Activated naive CD4-positive, alpha-beta T cell (primary cell): ENCODE measurements at places on chromosomes 7 and 10.

DNA sequence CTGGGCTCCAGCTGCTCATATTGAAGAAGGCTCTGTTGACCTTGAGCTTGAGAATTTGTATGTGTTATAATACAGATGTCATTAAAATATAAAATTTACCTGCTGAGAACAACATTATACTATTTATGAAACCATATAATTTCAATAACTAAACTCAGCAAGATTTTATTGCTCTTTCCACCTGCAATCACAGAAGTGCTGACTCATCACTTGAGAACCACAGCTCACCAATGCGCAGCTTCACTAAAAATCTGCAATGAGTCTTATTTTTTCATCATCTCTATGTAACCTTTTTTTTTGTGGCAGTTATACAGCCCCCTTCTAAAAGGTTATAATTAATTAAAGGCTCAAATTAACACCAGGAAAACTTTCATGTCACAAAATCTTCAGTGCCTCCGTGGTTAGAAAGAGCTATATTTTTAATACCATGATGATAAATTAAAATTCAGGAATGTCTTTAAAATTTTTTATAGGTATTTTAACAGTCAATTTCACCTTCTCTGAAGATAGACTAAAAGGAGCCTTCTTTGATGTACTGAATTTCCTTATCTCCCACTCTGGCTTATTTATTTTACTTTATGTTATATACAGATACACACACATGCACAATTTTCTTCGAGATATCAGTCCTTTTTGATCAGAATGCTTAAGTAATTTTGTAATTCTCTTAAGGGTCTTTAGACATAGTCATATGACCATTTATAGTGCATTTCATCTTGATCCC, 102.7 kb downstream of the EVX1 start:
- no peak for DNase-seq

DNA sequence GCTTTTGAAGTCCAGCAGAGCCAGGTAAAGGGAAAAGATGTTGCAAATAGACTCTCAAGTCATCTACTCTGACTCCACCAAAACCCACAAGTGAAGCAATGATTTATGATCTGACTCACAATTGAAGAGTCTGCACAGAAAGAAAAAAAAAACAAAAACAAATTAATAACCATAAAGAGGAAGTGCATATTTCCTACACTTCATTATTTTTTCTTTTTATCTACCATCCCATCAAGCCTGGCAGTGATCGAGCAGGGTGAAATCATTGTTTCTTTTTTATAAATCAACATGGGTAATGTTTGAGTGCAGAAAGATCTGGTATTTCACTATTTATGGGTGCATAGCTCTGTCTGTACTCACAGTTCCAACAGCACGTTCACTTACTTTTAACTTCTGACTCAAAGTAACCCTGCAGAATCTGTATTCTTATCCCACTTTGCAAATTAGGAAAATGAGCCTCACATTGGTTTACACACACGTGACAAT, 829.0 kb downstream of the TNS3 start:
- no peak for DNase-seq

DNA sequence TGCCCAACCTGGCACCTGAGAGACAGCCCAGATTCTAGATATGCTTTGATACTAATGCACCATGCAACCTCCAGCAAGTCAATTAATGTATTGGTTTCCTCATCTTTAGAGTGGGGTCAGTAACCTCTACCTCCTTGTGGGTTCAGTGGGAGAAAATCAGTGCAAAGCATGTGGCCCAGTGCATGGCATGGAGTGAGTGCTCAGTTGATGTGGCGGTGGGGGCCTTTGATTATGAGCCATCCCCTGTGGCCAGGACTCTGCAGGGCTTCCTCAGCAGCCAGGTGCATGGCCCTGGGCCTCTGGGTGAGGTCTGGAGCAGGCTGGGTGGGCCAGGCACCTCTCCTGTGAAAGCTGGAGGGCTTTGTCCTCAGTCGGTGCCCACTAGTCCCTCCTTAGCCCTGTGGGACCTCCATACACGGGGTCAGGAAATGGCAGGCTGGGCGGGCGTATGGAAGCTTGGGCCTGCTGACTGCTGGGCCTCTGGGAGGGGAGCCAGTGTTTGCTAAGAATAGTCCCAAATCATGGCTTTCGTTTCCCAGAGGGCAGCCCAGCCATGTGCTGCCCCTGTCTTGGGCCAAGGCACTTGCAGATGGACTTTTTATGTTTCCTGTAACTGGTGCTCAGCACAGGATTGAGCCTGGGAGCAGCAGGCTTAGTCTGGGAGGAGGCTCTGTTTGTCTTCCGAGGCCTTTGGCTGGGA, 3.4 kb downstream of the PALD1 start:
- no peak for DNase-seq

DNA sequence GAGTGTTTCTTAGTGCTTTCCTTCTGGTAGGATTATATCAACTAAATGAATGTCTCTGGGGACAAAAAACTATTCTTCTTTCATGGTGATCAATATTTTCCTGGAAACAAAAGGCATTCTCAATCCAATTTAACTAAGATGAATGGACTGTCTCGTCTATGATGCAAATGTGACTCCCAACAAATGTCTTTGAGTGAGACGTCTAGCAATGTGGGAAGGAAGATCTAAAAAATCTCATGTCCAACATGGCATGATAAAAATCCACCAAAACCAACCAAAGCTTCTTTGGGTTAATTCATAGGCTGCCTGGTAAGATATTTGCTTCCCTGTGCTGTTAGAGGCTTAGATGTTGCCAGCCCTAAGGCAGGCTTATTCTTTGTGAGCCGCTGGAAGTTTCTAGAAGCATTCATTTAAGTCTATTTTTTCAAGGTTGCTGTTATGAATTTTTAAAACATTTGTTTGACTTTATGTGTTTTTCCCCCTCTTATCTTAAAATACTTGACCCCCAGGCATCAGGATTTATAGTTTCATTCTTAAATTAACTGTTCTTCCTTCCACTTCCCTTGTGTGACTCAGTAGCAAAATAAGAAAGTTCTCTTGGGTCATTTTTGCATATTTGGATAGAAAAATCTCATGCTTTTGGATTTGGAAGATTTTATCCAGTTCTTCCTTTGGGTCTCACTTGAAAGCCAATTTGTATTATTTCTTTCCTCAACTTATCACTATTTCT, 156.3 kb downstream of the NRP1 start:
- DNase-seq, result no peak

- DNase-seq, result no peak
Measured at GRCh38 chr7:158655931-158656441, 48.6 kb downstream of the NCAPG2 start.
